Breast epithelium (tissue), 4 donors: ENCODE measurements at places on chromosomes 1 and 21. TPM values are rescaled to one million over a fixed set of nuclear protein-coding genes. Genes with fewer than 3 reads are reported as not detected.

Gene MSH4
- total RNA-seq = 0.32 TPM

Gene RNU1-4
- under 0.01 TPM for total RNA-seq

Gene CELF3
- total RNA-seq = not detected

GRCh38 chr1:188584119-188584518 lies 1755.4 kb downstream of the PLA2G4A start:
- no peak overlapping the region for H3K27ac ChIP-seq
- H3K36me3 ChIP-seq = no peaks in the 10 kb centered on the region
- DNase-seq = no peak
- no peaks in the 10 kb centered on the region for H3K4me1 ChIP-seq
- H3K4me3 ChIP-seq = no peak overlapping the region
- H3K27me3 ChIP-seq = no peaks in the 10 kb centered on the region

GRCh38 chr1:211518330-211519289 lies 26.6 kb upstream of the RD3 start:
- no peaks in the 10 kb centered on the region for H3K4me1 ChIP-seq
- no peaks in the 10 kb centered on the region for H3K27me3 ChIP-seq
- H3K27ac ChIP-seq = no peak overlapping the region
- H3K4me3 ChIP-seq = no peak overlapping the region

DNA sequence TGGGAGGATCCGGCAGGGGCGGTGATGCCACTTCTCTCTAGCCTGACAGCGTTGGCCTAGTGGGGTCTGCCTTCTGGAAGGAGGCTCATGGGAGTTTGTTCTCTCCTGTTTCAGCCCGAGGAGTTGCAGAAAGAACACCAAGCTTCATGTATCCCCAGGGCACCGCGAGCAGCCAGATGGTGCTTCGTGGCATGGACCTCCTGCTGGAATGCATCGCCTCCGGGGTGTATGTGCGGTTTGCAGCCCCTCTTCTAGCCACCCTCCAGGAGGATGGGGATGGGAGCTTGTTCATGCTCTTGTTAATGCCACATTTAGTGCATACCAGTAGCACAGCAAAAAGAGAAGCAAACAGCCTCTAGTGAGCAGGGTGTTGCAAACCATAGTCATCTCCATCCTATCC lies 74.9 kb upstream of the CNTN2 start:
- no peak overlapping the region for H3K4me3 ChIP-seq
- no peak for DNase-seq
- H3K27me3 ChIP-seq = no peaks in the 10 kb centered on the region
- H3K36me3 ChIP-seq = no peaks in the 10 kb centered on the region

GRCh38 chr1:169874229-169874628 lies 19.5 kb downstream of the SCYL3 start:
- no peaks in the 10 kb centered on the region for H3K36me3 ChIP-seq
- no peak overlapping the region for H3K27ac ChIP-seq
- no peaks in the 10 kb centered on the region for H3K27me3 ChIP-seq
- no peak overlapping the region for H3K4me3 ChIP-seq
- no peaks in the 10 kb centered on the region for H3K4me1 ChIP-seq
- DNase-seq = no peak

DNA sequence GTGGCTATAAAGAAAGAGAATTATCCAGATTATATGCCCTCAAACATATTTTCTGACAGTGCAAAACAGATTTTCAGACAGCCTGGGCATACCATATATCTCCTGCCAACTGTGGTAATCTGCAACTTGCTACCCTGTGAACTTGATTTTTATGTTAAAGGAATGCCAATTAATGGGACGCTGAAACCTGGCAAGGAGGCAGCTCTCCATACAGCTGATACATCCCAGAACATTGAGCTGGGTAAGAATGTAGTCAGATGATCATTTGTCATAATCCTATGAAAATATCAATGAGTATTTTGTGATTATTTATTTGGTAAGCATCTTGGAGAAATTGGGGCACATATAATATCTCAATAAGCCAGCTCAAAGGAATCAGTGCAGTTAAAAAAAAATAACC lies 124.2 kb downstream of the VPS13D start:
- DNase-seq = no peak
- H3K4me3 ChIP-seq = no peak overlapping the region
- H3K36me3 ChIP-seq = peaks cover 8% of the 10 kb centered on the region
- H3K27me3 ChIP-seq = no peaks in the 10 kb centered on the region
- no peak overlapping the region for H3K27ac ChIP-seq
